CD4-positive, alpha-beta T cell treated with Interleukin-21 for 1 hour (primary cell): ENCODE measurements at places on chromosomes 12 and 14.

- DNase-seq: no peak
Measured at GRCh38 chr12:14854586-14855183, 11.4 kb upstream of the ART4 start.

DNA sequence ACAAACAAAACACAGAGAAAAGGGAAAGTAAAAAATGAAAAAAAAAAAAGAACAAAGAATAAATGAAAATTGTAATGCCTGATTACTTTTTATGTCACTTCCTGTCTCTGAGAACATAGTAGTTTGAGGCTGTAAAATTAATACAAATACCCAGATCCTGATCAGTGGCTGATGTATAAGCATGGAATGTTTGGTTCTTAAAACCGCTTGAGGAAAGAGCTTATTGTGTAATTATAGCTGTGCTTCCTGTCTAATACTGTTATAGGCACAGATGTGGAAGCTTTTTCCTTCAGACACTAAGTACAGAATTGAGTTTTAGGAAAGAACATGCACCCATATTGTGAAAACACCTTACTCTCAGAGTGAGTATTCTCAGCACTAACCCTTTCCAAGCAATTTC lies 86.9 kb downstream of the AVPR1A start:
- no peak for DNase-seq

- no peak for DNase-seq
Measured at GRCh38 chr14:67172056-67172455, 17.2 kb upstream of the GARIN2 start.

DNA sequence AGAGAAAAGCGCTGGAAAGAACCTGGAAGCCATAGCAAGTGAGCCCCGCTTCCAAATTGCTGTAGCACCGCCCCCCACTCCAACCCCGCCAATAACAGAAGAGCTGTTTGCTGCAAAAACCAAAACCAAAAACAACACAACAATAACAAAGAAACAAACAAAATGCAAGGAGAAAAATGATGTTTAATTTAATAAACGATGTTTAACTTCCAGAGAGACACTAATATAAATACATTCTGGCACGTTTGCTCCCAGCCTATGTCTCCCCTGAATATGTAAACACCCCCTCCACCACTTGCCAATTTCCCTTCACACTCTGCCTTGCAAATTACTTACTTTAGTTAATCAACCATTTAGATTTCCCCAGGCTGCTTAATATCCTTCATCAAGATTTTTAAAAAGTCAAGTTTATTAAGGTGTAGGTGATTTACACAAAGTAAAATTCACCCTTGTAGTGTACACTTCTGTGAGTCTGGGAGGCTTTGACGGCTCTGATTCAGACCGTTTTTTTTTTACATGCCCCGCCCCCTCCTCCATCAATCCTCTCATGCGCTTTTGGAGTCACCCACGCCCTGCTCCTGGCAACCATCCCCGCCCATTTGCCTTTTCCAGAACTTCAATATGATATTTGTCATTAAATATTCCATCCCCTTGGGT lies 482 bp upstream of the IFI27L2 start:
- DNase-seq: peak; percentile 29

DNA sequence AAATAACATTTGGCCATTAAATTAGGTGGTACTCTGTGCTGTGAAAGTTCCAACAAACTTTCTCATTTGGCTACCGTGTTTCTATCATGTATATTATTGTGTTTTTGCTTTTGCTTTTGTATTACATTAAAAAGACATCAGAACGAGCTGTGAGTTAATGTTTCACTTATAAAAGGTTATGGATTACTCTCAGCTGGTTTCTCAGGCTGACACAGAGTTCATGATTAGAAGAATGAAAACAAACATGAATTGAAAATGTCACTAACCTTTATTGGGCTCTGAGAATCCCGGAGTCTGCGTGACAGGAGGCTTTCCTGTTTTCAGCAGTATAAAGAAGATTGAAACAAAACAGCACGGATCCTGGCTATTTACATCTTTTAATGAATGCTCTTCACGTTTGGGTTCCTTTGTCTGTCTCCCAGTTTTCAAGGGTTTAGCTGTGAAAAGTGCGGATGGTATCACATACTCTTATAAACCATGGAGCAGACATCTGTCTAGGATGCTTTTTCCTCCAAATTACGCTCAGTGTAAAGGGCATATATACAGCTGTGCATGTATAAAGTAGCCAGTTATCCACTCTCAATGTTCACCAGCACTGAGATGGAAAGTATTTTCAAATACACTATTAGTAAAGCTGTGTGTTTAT lies 153.6 kb downstream of the PTCSC3 start:
- DNase-seq: no peak

GRCh38 chr14:99043267-99043615 lies 228.8 kb downstream of the BCL11B start:
- no peak for DNase-seq

GRCh38 chr14:99258876-99259726 lies 12.9 kb downstream of the BCL11B start:
- peak; percentile 79 for DNase-seq

GRCh38 chr12:2101359-2101758 lies 48.6 kb downstream of the CACNA1C start:
- DNase-seq: no peak

DNA sequence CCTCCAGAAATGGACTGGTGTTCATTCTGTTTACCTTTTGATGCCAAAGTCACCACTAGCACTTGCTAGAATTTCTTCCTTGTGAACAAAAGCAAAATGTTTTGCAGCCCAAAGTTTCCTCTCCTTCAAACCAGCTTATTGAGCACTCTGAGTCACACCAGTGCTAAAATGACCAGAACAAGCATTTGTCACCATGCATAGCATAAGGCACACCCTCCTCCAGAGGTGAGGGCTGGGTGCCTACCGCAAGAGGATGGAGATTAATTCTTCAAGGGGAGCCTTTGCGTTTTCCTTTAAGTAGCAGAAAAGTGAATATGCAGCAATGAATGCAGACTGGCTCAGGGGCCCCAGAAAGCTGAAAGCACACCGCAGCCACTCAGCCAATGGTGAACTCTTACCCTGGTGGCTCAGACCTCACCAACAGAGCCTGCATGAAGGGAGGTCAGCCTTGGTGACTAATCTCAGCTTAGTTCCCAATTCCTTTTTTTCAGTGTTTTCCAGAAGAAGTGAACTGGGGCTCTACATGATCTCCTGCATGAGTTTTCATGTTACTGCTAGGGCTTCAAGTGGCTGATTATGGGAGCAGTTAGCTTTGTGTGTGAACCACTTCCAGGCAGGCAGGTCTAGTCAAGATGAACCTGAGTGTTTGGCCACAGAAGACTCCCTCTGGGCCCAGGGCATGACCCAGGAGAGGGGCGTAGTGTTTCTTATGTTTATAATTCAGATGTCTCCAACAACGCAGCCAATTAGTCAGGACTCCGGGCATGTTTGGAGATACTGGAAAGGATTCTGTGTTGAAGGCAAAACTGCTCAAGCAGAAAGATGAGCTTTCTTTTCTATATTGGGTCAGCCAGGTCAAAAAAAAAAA lies 96.3 kb downstream of the PAX9 start:
- DNase-seq: no peak

- no peak for DNase-seq
Measured at GRCh38 chr12:74685385-74685784, 147.8 kb downstream of the ATXN7L3B start.

DNA sequence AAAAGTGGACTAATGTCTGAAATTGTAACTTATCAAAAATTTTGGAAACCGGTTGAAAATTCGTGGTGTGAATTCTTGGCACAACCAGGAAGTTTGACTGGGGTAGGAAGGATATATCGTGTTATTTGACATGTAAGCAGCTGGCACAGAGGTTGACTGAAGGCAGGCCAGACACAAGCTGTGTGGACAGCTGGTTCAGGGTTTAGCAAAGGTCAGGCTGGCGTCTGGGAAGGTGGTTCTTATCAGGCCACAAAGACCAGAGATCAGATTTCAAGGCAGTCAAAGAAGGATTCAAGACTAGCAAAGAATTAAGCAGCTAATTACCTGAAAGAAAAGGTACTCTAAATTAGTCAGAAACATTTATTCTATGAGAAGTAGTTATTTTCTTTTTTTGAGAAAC lies 450.2 kb upstream of the MDGA2 start:
- DNase-seq: no peak

GRCh38 chr12:121767525-121768016 lies 25.9 kb downstream of the RHOF start:
- DNase-seq: no peak

DNA sequence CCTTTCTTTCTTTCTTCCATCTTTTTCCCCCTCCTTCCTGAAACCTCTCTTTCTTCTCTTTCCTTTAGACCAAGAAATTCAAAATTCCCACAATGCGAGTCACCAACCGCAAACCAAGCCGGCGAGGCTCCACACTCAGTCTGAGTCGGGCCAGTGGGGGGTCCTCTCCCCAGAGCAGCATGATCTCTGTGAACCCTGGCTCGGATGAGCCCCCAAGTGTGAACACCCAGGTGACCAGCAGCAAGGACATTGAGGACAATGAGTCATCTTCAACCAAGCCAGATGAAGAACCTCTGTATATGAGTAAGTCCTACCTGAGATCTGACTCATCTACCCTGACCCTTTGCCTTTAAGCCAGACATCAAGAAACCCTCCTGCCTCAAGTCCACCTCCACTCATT lies 88.6 kb upstream of the TMEM233 start:
- DNase-seq: no peak

- DNase-seq: no peak
Measured at GRCh38 chr12:47350062-47350408, 270.3 kb upstream of the AMIGO2 start.

DNA sequence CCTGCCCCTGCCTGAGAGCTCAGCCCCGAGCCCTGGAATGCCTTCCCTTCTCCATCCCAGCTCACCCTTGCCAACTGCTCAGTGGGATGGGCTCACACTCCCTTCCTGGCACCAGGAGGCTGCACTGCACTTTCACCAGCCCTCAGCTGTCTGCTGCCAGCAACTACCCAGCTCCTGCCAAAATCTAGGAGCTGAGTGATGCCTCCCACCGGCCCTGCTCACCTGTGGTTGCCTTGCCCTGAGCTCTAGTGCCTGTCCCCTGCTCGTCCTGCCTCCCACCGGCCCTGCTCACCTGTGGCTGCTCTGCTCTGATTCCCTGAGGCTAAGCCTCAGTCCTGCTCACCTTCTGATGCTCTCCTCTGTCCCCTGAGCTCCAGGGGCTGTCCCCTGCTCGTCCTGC lies 119.8 kb downstream of the TMEM121 start:
- no peak for DNase-seq

GRCh38 chr14:53491256-53491883 lies 338.2 kb upstream of the DDHD1 start:
- DNase-seq: no peak

- DNase-seq: no peak
Measured at GRCh38 chr12:51937926-51938325, 13.6 kb upstream of the ACVR1B start.

GRCh38 chr14:101215927-101216326 lies 312.4 kb upstream of the RTL1 start:
- DNase-seq: no peak

DNA sequence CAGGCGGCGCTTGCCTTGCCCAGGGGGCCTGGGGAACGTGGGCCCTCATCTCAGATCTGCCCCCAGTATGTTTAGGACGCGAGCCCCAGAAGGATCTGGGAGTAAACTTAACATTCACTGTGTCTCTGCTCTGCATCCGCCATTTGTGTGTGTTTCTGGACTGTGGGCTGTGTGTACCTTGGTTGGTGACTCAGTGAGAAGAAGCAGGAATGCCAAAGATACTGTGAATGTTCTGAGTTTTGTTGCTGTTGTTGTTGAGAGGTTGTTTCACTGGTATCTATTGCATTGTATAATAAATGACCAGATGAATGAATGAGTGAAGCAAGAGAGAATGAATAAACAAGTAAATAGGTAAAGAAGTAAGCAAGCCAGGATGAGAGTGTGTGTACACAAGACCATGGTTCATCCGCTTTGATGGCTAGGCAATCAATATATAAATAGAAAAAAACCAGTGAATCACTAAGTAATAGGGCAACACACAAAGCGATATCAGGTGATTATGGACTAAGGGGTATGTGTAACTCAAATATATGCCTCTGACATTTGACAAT lies 20.5 kb downstream of the MEG3 start:
- no peak for DNase-seq

DNA sequence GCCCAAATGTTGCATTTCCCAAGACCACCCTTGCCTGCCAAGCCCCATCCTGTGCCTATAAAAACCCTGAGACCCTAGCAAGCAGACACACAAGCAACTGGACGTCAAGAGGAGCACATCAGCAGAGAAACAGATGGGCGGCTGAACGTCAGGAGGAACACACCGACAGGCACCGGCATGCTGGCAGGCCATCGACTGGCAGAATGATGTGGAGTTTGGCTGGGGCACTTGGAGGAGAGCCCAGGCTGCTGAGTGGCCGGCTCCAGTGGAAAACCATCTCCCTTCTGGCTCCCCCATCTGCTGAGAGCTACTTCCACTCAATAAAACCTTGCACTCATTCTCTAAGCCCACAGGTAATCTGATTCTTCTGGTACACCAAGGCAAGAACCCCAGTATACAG lies 130.1 kb downstream of the SLC41A2 start:
- no peak for DNase-seq

DNA sequence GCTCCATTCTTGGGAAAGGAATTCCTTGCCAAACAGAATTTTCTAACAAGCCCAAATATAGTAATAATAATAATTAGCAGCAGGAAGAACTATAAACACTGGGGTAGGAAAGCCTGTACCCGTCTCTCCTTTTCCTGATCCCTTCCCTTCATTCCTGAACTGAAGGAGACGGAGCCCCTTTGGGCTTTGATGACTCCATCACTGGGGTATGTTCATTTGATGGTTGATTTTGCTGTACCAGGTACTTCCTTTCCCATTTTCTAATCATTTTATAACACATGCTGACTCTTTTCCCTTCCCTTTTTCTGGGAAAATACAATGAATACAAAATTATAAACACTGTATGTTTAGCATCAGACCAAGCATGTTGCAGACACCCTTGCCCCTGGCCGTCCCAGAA lies 3.6 kb upstream of the RCOR1 start:
- DNase-seq: no peak

DNA sequence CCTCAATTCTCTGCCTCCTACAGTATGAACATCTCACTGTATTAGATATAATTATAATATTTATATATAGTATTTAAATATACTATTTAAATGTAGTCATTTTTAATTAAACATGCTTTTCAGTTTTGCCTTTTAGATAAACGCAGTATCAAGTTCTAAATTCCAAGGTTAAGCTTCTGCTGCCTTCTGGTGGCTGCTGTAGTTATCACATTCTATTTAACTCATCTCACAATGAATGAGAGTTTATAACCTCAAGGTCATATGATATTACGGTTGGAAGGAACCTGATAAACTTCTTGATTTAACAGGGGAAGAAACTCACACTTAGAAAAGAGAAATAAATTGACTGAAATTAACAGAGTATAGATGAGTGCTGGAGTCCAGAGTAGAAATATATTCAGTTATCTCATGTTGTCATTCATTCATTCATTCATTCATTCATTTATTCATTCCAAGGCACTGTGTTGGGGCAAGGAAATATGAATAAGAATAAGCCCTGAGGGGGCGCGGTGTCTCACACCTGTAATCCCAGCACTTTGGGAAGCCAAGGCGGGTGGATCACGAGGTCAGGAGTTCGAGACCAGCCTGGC lies 31.9 kb downstream of the GUCY2C start:
- DNase-seq: peak; percentile 64

GRCh38 chr12:116336542-116337065 lies 59.1 kb upstream of the MED13L start:
- DNase-seq: peak; percentile 39

GRCh38 chr14:81819344-81819743 lies 285.7 kb upstream of the SEL1L start:
- DNase-seq: no peak
